Transverse colon (tissue), 4 donors: ENCODE measurements at places on chromosomes 12 and 14.
A peak's percentile ranks its signal among the peaks of the same experiment; 100 is the strongest.

DNA sequence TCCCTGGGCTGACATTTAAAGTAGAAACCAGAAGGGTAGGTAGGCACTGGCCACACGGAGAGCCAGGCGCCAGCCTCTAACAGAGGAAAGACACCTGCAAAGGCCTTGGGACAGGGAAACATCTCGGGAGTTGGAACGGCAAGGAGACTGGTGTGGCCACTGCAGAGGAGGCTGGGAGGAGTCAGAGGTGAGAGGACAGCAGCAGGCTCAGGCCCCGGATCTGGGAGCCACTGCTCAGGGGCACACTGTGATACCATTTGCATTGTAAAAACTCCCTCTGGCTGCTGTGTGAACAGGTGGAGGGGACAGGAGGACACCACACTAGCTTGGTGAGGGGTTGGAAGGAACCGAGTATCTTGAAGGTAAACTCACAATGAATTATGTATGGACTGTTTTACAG, 2.7 kb downstream of the ANHX start:
- H3K27ac ChIP-seq: no peak overlapping the region
- no peaks in the 10 kb centered on the region for H3K36me3 ChIP-seq
- DNase-seq: no peak
- no peaks in the 10 kb centered on the region for H3K4me1 ChIP-seq
- H3K4me3 ChIP-seq: no peak overlapping the region
- H3K27me3 ChIP-seq: no peaks in the 10 kb centered on the region

GRCh38 chr12:127399451-127399850, 867.5 kb upstream of the TMEM132C start:
- no peaks in the 10 kb centered on the region for H3K36me3 ChIP-seq
- no peak overlapping the region for H3K4me3 ChIP-seq
- H3K27ac ChIP-seq: no peak overlapping the region
- H3K4me1 ChIP-seq: no peaks in the 10 kb centered on the region

GRCh38 chr12:42118136-42118879, 26.4 kb downstream of the GXYLT1 start:
- peaks cover 7% of the 10 kb centered on the region for H3K36me3 ChIP-seq
- no peak overlapping the region for H3K4me3 ChIP-seq
- no peak overlapping the region for H3K27ac ChIP-seq
- DNase-seq: no peak
- no peaks in the 10 kb centered on the region for H3K27me3 ChIP-seq

- H3K4me1 ChIP-seq: no peaks in the 10 kb centered on the region
- H3K36me3 ChIP-seq: no peaks in the 10 kb centered on the region
- no peak overlapping the region for H3K4me3 ChIP-seq
- no peaks in the 10 kb centered on the region for H3K27me3 ChIP-seq
These were observed 33.6 kb downstream of the FUT8 start for GRCh38 chr14:65446159-65446558.

- H3K27ac ChIP-seq: no peak overlapping the region
- H3K4me3 ChIP-seq: no peak overlapping the region
- H3K27me3 ChIP-seq: no peaks in the 10 kb centered on the region
- H3K36me3 ChIP-seq: no peaks in the 10 kb centered on the region
- no peak for DNase-seq
These were observed 156.5 kb upstream of the RMST start for GRCh38 chr12:97306147-97306546.

GRCh38 chr14:74905595-74906142, 17.4 kb downstream of the RPS6KL1 start:
- no peak overlapping the region for H3K27ac ChIP-seq
- peak; percentile 77 for DNase-seq
- H3K36me3 ChIP-seq: no peaks in the 10 kb centered on the region
- peaks cover 12% of the 10 kb centered on the region for H3K4me1 ChIP-seq
- no peaks in the 10 kb centered on the region for H3K27me3 ChIP-seq

DNA sequence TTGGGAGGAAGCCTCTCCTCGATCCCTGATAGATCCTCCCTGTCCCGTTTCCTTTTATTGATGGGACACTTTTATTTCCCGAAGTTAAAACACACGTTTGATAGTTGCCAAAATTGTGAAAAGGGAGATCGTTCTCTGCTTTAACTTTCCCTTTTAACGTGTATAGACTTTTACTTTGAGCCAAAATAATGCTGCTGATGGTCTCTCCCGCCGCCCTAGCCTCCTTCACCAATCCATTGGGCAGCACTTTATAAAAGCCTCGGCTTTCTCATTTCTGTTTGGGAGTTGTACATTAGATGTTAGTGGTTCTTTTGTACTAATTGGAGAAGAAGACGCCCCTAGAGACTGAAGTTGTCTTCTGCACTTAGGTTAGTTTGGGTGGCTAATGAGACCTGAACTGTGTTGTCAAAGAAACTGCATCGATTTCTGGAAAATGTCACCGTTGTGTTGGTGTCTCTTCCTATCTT, 1.4 kb downstream of the TMTC2 start:
- peak overlapping the region; percentile 96 for H3K4me3 ChIP-seq
- H3K27ac ChIP-seq: peak overlapping the region; percentile 98
- H3K4me1 ChIP-seq: peaks cover 16% of the 10 kb centered on the region
- H3K27me3 ChIP-seq: no peaks in the 10 kb centered on the region

GRCh38 chr12:53492830-53493609, 6.2 kb downstream of the MAP3K12 start:
- H3K4me3 ChIP-seq: peak overlapping the region; percentile 54
- peak; percentile 93 for DNase-seq
- no peaks in the 10 kb centered on the region for H3K36me3 ChIP-seq
- H3K4me1 ChIP-seq: peaks cover 20% of the 10 kb centered on the region
- no peaks in the 10 kb centered on the region for H3K27me3 ChIP-seq
- H3K27ac ChIP-seq: peak overlapping the region; percentile 75

- no peak overlapping the region for H3K4me3 ChIP-seq
- no peak overlapping the region for H3K27ac ChIP-seq
- H3K36me3 ChIP-seq: no peaks in the 10 kb centered on the region
- H3K4me1 ChIP-seq: no peaks in the 10 kb centered on the region
- no peaks in the 10 kb centered on the region for H3K27me3 ChIP-seq
- no peak for DNase-seq
These were observed 170.9 kb downstream of the PELI2 start for GRCh38 chr14:56289155-56289554.

GRCh38 chr12:120685522-120685921, 1.4 kb upstream of the MLEC start:
- peak overlapping the region; percentile 97 for H3K27ac ChIP-seq
- H3K4me1 ChIP-seq: peaks cover 25% of the 10 kb centered on the region
- no peak overlapping the region for H3K4me3 ChIP-seq
- no peaks in the 10 kb centered on the region for H3K27me3 ChIP-seq
- no peak for DNase-seq
- H3K36me3 ChIP-seq: no peaks in the 10 kb centered on the region

- no peaks in the 10 kb centered on the region for H3K36me3 ChIP-seq
- no peak for DNase-seq
- H3K4me1 ChIP-seq: peaks cover 11% of the 10 kb centered on the region
- peaks cover 12% of the 10 kb centered on the region for H3K27me3 ChIP-seq
- H3K27ac ChIP-seq: no peak overlapping the region
These were observed 4.0 kb downstream of the RASAL1 start for GRCh38 chr12:113131556-113131955.

GRCh38 chr12:123114304-123115083, 36.4 kb downstream of the PITPNM2 start:
- H3K27me3 ChIP-seq: no peaks in the 10 kb centered on the region
- no peak for DNase-seq
- H3K4me3 ChIP-seq: no peak overlapping the region
- peaks cover 21% of the 10 kb centered on the region for H3K4me1 ChIP-seq

- no peak overlapping the region for H3K27ac ChIP-seq
- DNase-seq: no peak
- H3K4me1 ChIP-seq: no peaks in the 10 kb centered on the region
- H3K36me3 ChIP-seq: no peaks in the 10 kb centered on the region
These were observed 1389.3 kb downstream of the AACS start for GRCh38 chr12:126454581-126454980.

- no peaks in the 10 kb centered on the region for H3K36me3 ChIP-seq
- no peak overlapping the region for H3K4me3 ChIP-seq
- no peak for DNase-seq
- H3K4me1 ChIP-seq: no peaks in the 10 kb centered on the region
These were observed 624.2 kb downstream of the GALC start for GRCh38 chr14:87368751-87369150.

DNA sequence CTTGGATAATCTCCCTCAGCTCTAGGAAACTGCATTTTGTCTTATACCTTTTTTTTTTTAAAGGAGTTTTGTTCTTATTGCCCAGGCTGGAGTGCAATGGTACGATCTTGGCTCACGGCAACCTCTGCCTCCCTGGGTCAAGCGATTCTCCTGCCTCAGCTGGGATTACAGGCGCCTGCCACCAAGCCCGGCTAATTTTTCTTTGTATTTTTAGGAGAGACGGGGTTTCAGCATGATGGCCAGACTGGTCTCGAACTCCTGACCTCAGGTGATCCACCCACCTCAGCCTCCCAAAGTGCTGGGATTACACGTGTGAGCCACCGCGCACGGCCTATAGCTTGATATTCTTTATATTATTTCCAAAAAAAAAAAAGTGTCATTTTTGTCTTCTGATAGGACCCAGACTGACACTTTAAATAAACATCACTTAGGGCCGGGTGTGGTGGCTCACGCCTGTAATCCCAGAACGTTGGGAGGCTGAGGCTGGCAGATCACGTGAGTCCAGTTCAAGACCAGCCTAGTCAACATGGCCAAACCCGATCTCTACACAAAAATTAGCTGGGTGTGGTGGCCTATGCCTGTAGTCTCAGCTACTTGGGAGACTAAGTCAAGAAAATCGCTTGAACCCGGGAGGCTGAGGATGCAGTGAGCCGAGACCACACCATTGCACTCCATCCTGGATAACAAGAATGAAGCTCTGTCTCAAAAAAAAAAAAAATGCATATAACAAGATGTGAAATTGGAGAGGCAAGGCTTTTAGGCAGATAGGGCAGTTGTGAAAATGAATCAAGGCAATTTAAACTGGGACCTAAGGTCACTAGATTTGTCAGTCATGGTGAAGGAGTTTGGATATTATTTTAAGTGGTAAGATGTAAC, 18.4 kb downstream of the SLC2A3 start:
- no peak for DNase-seq
- H3K4me1 ChIP-seq: no peaks in the 10 kb centered on the region
- H3K27me3 ChIP-seq: no peaks in the 10 kb centered on the region
- H3K27ac ChIP-seq: no peak overlapping the region

GRCh38 chr12:97637770-97638169, 175.2 kb downstream of the RMST start:
- no peak overlapping the region for H3K27ac ChIP-seq
- no peaks in the 10 kb centered on the region for H3K4me1 ChIP-seq

- no peak for DNase-seq
- H3K4me3 ChIP-seq: no peak overlapping the region
- H3K27ac ChIP-seq: no peak overlapping the region
- H3K4me1 ChIP-seq: peaks cover 3% of the 10 kb centered on the region
- H3K36me3 ChIP-seq: no peaks in the 10 kb centered on the region
These were observed 680.3 kb downstream of the MED13L start for GRCh38 chr12:115597157-115597712.

- no peak overlapping the region for H3K27ac ChIP-seq
- peak; percentile 26 for DNase-seq
- no peaks in the 10 kb centered on the region for H3K27me3 ChIP-seq
- H3K4me1 ChIP-seq: peaks cover 17% of the 10 kb centered on the region
These were observed 174.1 kb downstream of the CRADD start for GRCh38 chr12:93851257-93851671.

- H3K27me3 ChIP-seq: no peaks in the 10 kb centered on the region
- no peak overlapping the region for H3K4me3 ChIP-seq
- peaks cover 6% of the 10 kb centered on the region for H3K4me1 ChIP-seq
These were observed 56.0 kb upstream of the HECTD1 start for GRCh38 chr14:31263485-31264133.

- H3K27me3 ChIP-seq: no peaks in the 10 kb centered on the region
- no peaks in the 10 kb centered on the region for H3K36me3 ChIP-seq
- peak; percentile 16 for DNase-seq
- H3K4me3 ChIP-seq: no peak overlapping the region
- H3K4me1 ChIP-seq: no peaks in the 10 kb centered on the region
These were observed 1.4 kb upstream of the ABCD2 start for GRCh38 chr12:39620659-39621658.

DNA sequence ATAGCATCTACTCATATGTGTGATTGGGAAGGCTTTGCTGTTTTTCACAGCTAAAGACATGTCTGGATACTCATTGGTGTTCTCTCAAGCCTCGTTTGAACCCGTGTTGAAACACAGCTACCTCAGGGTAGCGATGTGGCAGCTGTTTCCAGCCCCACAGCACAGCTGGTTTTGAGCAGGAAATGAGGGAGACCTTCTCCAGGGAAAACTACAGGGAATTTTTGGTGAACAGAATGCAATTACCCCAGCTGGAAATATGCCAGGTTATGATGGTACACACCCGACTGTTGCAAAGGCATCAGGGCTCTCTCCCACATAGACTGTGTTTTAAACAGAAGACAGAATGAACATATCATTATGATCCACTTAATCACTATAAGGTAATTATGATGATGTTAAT, 828.9 kb downstream of the VRK1 start:
- no peaks in the 10 kb centered on the region for H3K36me3 ChIP-seq
- no peaks in the 10 kb centered on the region for H3K27me3 ChIP-seq
- H3K4me3 ChIP-seq: no peak overlapping the region
- no peaks in the 10 kb centered on the region for H3K4me1 ChIP-seq
- H3K27ac ChIP-seq: no peak overlapping the region

GRCh38 chr14:90508036-90508435, 111.2 kb downstream of the CALM1 start:
- DNase-seq: no peak
- no peak overlapping the region for H3K27ac ChIP-seq
- no peaks in the 10 kb centered on the region for H3K36me3 ChIP-seq
- H3K4me1 ChIP-seq: peaks cover 32% of the 10 kb centered on the region
- H3K27me3 ChIP-seq: no peaks in the 10 kb centered on the region

GRCh38 chr12:65199604-65200003, 30.2 kb downstream of the LEMD3 start:
- no peak overlapping the region for H3K4me3 ChIP-seq
- H3K4me1 ChIP-seq: peaks cover 8% of the 10 kb centered on the region
- no peaks in the 10 kb centered on the region for H3K27me3 ChIP-seq
- H3K36me3 ChIP-seq: no peaks in the 10 kb centered on the region
- DNase-seq: no peak

DNA sequence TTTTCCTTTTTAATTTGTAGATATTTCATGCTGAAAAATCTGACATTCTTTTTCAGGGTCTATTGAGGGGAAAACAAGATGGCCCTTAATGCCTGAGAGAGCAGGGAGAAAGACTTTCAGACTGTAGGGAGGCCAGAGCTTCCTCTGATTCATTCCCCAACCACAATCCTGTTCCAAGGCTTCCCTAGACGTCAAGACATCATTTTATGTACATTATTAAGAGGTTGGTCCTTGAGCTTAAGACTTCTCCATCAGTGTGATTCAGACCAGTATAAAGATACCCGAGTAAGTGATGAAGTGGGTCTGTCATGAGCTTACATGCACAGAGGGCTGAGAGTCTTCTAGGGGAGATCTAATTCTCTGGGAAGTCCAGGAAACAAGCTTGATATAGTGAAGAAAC, 57.3 kb downstream of the AVPR1A start:
- H3K36me3 ChIP-seq: no peaks in the 10 kb centered on the region
- no peak overlapping the region for H3K4me3 ChIP-seq
- DNase-seq: no peak
- no peaks in the 10 kb centered on the region for H3K27me3 ChIP-seq
- no peaks in the 10 kb centered on the region for H3K4me1 ChIP-seq
- H3K27ac ChIP-seq: no peak overlapping the region

- no peak for DNase-seq
- no peaks in the 10 kb centered on the region for H3K27me3 ChIP-seq
- peaks cover 11% of the 10 kb centered on the region for H3K4me1 ChIP-seq
These were observed 133.8 kb downstream of the SLC2A13 start for GRCh38 chr12:39972119-39972518.
